Stimulated activated CD4-positive, alpha-beta T cell treated with anti-CD3 and anti-CD28 coated beads, TNF-alpha, amount 100 ng/mL, for 48 hours (primary cell): ENCODE measurements at places on chromosomes 13 and 19.
A peak's percentile ranks its signal among the peaks of the same experiment; 100 is the strongest.

GRCh38 chr13:39599842-39600241 is 3.2 kb downstream of the LHFPL6 start:
- DNase-seq: no peak

DNA sequence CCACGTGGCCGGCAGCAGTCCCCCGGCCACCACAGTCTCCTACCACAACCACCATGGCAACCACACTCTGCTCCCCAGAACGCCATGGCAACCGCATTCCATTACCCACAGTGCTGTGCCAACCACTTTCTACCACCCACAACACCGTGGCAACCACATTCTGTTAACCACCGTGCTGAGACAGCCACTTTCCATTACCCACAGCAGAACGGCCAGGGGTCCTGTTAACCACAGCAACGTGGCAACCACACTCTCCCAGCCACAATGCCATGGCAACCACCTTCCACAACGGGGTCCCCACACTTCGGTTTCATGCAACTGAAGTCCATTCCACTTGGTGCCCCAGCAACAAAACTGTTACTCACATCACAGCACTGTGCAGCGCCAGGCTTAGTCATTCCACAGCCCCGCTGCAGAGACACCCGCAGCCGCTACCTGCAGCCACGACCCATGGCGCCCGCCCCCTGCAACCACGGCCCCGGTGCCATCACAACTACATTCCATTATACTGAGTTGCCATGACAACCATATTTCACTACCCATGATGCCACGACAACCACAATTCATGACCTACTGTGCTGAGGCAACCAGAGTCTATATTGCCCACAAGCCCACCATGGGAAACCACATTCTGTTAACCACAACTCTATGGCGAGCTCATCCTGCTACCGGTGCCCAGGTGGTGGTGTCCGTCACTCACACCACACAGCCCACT is 10.0 kb downstream of the DPF1 start:
- peak; percentile 38 for DNase-seq

GRCh38 chr13:113539822-113540221 is 44.7 kb upstream of the TFDP1 start:
- no peak for DNase-seq

- no peak for DNase-seq
These were observed 1487.7 kb downstream of the EFNB2 start for GRCh38 chr13:105047676-105048295.

- DNase-seq: no peak
These were observed 17.6 kb upstream of the CASP14 start for GRCh38 chr19:15031675-15032074.

- DNase-seq: no peak
These were observed 28.5 kb upstream of the PSPC1 start for GRCh38 chr13:19810996-19811881.

GRCh38 chr13:74036373-74036772 is 97.8 kb downstream of the KLF12 start:
- DNase-seq: no peak

DNA sequence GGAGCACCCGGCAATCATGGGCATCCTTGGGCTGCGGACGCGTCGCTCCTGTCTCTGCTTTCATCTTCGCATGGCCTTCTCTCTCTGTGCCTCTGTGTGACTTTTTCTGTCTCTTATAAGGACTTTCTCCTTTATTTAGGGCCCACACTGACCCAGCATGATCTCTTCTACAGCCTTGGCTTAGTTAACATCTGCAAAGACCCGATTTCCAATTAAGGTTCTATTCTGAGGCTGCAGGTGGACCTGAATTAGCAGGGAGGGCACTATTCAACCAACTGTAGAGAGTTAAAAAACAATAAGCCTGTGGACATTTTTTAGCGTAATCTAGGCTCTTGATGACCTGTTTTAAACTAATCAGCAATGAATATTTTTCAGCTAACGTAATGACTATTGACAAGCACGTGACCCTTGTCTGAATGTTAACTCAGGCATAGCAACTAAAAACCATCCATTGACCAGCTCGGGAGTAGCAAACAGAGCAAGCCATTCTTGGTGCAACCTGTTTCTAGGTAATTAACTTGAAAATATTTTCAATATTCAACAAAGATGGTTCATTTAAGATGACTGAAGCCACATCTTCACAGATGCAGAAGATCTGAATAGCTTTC is 15.2 kb downstream of the F10 start:
- no peak for DNase-seq

- no peak for DNase-seq
These were observed 297.8 kb downstream of the ZNF536 start for GRCh38 chr19:30670011-30670329.

- DNase-seq: no peak
These were observed 18.9 kb upstream of the SLC39A3 start for GRCh38 chr19:2758601-2759313.

DNA sequence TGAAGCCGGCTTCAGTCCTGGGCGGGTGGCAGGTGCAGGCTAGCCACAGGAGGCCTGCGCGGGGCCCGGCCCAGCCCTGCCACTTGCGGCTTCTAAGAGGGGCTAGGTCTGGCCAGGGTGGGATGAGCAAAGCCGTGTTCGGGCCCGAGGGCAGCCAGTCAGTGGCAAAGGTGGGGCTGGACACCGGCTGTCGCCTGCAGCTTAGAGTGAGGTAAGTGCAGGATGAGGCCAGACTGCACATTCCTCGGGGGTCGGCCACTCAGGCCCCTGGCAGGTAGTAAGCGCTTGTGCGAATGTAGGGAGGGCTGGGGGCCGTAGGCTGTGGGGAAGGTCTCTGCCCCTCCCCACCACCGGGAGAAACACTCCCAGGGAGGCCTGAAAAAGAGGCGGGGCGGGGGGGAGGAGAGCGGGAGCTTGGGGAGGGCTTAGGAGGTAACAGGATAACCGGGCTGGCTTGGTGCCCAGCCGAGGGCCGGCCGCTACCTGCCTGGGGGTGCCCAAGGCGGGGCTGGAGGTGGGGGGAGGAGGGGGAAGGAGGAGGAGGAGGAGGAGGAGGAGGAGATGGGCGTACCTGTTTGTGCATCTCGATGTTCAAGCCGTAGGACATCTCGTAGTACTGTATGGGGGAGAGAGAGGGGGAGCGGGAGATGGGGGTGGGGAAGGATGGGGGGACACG is 6.4 kb downstream of the TLE5 start:
- no peak for DNase-seq

DNA sequence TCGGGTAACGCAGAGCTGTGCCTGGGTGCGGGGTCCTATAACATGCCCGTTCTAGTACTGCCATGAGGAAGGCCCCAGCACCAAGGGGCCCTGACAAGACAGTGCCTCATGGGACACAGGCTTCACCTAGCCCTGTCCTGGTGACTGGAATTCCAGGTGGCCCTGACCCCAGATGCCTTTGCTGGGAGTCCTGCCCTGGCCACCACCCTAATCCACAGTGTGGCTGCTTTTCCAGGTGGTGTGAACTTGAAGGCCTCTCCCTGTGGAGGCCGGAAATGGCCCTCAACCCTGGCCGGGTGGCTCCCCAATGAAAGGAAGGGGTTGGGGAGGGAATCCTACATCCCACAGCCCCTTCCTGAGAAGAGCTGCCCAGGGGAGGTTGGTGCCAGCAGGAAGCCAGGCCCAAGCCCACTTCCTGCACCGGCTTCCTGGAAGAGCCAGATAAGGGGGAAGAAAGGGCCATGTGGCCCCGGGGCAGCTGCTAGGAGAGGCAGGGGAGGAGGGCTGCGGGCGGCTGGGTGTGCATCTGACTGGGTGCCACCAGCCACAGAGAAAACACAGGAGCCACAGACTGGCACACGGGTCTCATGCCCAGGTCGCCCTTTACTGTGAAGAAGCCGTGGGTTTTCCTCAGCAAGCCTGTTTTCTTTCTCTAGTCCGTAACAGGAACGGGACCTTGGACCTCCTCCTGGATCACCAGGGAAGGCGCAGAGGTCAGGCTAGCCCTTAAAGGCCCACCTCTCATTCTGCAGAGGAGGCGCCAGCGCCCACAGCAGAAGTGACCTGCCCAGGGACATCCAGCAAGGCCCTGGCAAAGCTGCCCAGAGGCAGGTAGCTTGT is 4.7 kb downstream of the LSM4 start:
- DNase-seq: no peak

GRCh38 chr13:114283576-114283975 is 2.2 kb downstream of the UPF3A start:
- DNase-seq: no peak

GRCh38 chr19:45641274-45642105 is 2.3 kb upstream of the EML2 start:
- peak; percentile 85 for DNase-seq

GRCh38 chr13:33544308-33544707 is 258.8 kb upstream of the STARD13 start:
- DNase-seq: no peak

- no peak for DNase-seq
These were observed 654 bp downstream of the ZNF579 start for GRCh38 chr19:55579766-55580621.

GRCh38 chr13:41919741-41920487 is 41.0 kb downstream of the VWA8 start:
- DNase-seq: no peak

GRCh38 chr13:112875627-112876026 is 93.4 kb upstream of the MCF2L start:
- no peak for DNase-seq

- DNase-seq: no peak
These were observed 86.5 kb downstream of the DLEU7 start for GRCh38 chr13:50757008-50757407.

DNA sequence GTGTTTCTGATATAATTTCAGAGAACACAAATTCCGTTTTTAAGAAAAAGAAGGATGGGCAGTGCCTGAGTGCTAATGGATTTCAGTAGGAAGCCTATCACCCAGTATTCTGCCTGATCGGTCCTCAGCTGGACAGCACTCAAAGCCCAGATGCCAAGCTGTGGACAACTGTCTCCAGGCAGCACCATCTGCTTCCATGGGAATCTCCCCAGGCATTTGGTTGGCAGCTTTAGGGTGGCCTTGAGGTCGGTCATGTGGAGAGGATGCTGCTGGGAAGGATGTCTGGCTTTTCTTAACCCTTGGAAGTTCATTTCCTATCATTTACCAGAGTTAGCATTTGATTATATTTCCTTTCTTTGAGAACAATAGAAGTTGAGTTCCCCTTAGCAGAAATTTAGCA is 311.7 kb downstream of the TBC1D4 start:
- DNase-seq: no peak

DNA sequence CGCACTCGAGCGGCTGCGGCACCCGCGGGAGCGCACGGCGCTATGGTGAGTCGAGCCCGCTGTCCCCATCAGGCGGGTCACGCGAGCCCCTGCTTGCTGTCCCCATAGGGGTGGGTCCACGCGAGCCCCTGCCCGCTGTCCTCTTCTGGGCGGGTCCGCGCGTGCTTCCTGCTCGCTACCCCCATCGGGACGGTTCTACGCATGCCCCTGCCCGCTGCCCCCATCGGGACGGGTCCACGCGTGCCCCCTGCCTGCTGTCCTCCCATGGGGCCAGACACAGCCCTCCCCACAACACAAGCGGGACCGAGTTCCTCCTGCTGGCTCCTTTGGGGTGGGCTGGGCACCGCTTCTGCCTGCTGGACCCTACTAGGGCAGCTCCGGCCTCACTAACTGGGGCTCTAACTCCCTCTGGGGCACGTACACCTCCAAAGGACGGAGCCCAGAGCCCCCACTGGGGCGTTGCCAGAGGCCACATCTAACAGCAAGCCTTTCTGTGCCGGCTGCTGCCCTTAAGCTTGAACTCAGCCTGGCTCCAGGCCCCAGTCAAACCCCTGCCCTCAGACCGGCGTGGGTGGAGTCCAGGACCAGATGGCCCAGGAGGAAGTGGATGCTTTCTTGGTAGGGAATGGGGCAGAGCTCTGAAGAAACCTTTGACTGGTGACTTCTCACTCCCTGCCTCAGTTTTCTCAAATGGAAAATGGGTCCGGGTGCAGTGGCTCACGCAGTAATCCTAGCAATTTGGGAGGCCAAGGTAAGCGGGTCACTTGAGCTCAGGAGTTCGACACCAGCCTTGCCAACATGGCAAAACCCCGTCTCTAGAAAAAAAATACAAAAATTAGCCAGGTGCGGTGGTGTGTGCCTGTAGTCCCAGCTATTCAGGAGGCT is 722 bp downstream of the COLGALT1 start:
- DNase-seq: no peak

DNA sequence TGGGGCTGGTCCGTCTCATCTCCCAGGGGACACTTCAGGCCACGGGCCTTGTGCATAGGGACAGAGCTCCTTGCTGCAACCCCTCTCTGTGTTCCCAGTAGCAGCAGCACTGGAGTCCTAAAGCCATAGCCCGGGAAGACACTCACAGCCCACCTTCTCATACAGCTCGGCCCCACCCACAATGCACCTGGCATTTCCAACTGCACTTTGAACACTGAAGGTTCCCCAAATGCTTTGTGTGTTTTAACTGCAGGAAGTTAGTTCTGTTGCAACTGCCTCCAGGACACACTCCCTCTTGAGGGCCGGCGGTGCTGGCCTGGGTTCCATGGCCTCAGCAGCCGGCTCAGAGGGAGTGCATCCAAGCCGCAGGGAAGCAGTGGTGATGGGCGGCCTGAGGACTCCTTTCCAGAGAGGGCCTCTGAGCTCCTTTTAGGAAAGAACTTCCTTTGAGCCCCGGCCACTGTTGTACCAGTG is 22.7 kb upstream of the TMEM255B start:
- DNase-seq: no peak

- no peak for DNase-seq
These were observed 5.1 kb downstream of the HNRNPM start for GRCh38 chr19:8449830-8450229.

DNA sequence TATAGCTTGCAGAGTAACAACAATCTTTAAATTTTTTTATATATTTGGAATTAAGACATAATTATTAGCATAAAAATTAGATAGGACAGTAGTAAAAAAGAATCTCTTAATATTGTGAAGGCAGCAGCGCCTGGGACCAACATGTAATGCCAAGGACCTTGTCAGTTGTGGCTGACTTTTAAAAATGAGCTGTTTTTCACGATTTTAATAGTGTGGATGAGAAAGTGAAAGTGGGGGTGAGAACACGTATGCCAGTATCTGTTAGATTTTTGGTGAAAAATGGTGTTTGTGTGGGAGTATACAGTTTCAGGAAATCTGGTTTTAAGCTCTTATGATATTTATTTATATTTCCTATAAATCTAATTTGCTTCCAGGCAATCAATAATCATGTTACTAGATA is 125.2 kb downstream of the LMO7 start:
- DNase-seq: no peak

- no peak for DNase-seq
These were observed 508.4 kb upstream of the MIR17HG start for GRCh38 chr13:90839061-90839460.

- no peak for DNase-seq
These were observed 169.4 kb downstream of the ZNF536 start for GRCh38 chr19:30541575-30541974.

DNA sequence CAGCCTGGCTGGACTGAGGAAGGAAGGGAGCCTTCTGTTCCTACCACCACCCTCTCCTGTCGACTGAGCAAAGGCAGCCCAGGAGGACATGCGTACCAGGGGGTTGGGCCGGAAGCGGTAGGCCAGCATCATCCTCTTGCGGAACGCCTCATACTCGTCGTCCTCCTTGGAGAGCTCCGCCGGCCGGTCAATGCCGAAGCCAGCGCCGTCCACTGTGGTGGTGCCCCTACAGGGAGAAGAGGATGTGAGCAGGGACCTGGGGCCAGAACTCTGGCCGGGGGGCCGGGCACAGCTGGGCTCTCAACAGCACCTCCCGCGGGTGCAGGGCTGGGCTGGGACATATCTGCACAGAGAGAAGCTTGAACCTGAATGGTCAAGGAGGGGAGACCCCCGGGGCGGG is 3.8 kb upstream of the TM6SF2 start:
- no peak for DNase-seq
